ENCODE measurements at places on chromosomes 11 and 22.

GRCh38 chr11:45906965-45907611 lies at the start of gene FREY1:
Gene FREY1 (minus strand): TSS chr11:45907271. CDS start chr11:45907245, 26 bp downstream.
- DNase-seq = no peak

- DNase-seq = no peak
Observed at GRCh38 chr11:8258784-8259183, 4.9 kb downstream of the LMO1 start.

DNA sequence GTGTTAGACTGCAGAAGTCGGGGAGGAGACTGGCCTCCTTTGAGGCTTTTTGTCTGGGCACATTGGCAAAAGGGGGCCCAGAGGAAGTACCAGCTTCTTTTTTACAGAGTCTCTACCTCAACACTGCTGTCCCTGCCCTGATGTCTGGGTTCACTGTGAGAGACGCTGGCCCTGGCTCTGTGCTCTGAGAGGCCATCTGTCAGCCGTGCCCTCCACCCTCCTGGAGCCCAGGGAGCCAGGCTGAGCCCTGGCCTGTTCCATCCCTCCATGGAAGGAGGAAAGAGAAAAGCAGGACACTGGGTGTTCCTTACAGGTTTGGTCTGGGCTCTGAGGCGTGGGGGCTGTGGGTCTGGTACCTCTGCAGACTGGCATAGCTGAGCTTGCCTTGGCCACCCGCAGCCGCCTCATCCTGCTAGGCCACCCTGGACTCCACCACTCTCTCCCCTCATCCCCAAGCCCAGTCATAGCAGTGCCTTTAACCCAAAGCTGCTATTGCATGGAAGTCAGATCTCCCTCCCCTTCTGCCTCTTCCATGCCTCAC lies 105.5 kb upstream of the PARVA start:
- no peak for DNase-seq

- DNase-seq = no peak
Observed at GRCh38 chr11:89184021-89184420, 6.3 kb downstream of the TYR start.

- no peak for DNase-seq
Observed at GRCh38 chr11:75718419-75719339, 1.0 kb downstream of the MOGAT2 start.

DNA sequence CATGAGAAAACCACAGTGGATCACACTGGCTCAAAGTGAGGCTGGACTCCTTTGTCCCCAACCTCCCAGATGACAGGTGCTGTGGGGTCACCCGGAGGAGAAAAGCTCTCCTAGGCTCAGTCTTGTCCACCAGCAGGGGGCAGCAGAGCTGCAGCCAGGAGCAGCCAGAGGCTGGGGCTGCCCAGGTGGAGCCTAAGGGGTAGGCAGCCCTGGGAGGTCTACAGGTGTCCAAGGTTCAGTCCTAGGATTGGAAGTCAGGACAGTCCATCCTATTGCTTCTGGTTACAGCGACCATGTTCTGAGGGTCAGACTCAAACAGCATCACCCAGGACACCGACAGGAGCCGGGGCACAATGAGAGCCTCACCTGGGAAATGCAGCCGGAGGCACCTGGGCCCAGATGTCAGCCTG lies 77.6 kb upstream of the IGLL5 start:
- no peak for DNase-seq

Measured in RWPE2 (cell line).